NCI-H2081 treated with DMSO at 0.1 percent for 48 hours (cell line): ENCODE measurements at places on chromosomes 6 and 20.

DNA sequence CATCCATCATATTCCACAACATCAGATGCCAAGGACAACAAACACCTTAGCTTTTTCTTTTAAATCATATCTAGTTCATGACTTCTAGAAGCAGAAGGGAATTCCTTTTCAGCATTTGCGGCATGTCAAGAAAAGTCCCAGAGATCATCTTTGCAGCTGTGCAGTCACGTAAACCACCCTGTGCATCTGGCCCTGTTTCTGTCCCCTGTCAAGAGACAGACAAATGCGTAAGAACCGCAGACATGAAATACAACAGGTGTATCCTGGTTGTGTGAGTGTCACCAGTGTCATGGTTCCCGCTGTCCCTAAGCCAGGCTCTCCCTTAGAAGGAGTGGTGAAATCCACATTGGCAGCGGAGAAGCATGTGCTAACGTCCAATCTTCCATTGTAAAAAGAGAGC lies 28.1 kb downstream of the LY86 start:
- no peak for DNase-seq

DNA sequence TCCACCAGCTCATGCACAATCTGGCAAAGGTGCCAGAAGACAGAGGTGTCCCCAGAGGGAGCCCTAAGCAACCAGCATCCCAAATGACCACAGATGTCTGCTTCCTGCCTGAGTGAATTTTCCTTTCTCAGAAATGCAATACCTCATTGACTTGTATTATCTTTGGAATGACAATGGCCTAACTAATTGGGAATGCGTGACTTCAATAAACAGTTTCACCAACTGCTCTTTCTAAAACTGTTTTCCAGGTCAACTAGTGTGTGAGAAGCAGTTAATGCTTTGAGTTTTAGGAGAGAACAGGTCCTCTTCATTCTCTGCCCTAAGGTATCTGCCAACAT lies 108.9 kb upstream of the SNX9 start:
- no peak for DNase-seq

DNA sequence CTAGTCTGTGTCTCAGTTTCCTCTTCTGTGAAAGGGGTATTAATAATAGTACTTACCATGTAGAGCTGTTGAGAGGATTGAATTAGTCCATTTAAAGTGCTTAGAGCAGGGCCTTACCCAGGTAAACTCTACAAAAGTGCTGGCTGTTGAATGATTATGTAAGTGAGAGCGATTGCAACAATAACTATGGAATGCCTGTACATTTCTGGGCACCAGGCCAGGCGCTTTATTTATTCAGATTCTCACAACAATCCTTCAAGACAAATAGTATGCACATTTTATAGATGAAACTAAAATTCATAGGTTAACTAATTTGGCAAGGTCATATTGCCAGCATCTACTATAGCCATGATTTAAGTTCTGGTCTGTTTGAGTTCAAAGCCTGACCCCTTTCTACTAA lies 78.3 kb upstream of the MMS22L start:
- no peak for DNase-seq

GRCh38 chr6:104607501-104607900 lies 252.2 kb downstream of the HACE1 start:
- no peak for DNase-seq

DNA sequence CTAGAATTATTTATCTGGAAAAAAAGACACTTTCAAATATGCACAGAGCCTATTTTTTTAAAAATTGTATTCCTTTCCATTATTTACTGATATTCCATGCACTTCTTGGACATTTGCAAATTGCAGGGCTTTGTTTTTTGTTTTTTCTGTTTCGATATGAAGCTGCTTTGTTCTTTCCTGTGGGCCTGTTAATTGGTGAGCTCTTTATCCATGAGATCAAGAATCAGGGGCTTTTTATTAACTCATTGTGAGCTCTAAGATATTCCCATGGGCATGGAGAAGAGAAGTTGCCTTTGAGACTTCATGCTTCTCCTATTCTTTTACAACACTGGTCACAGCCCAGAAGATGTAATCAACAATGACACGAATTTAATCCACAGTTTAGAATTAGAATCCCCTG lies 145.1 kb downstream of the SAMD5 start:
- DNase-seq, result no peak

DNA sequence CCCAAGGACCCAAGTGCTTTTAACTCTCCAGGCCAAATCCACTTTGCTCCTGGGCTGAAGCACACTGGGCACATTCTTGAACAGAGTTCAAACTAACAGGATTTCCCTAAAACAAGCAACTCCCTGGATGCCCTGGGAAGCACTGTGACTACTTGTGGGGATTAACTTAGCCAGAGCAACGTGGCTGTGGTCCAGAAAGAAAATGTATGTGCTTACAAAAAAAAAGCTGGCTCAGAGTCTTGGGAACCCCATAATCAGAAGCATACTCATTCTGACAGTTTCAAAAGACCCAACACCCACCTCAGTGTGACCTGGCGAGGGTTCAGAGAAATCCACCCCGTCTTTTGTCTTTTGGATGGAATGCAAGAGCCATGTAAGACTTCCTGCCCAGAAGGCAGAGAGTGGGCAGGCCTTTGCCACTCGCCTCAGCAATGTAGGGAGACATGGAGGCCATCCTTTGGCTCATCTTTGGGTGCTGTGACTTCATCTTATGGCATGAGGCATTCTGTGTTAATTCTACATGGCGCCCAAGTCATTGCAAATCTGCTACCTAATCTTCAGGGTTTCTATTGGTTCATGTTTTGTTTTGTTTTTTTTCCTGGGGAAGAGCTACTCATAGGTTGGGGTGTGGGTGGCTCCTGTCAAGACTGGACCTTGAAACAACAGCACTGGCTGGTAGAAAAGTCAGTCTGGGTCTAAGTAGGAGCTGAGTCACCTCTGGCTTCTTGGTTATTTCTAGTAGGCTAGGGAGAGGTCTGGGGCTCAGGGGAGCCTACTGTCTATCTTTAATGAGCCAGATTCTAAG lies 248.6 kb upstream of the SUPT3H start:
- DNase-seq, result no peak

GRCh38 chr6:67131827-67132226 lies 1424.8 kb upstream of the EYS start:
- no peak for DNase-seq

- no peak for DNase-seq
Measured at GRCh38 chr20:34452281-34452982, 63.8 kb upstream of the DYNLRB1 start.

DNA sequence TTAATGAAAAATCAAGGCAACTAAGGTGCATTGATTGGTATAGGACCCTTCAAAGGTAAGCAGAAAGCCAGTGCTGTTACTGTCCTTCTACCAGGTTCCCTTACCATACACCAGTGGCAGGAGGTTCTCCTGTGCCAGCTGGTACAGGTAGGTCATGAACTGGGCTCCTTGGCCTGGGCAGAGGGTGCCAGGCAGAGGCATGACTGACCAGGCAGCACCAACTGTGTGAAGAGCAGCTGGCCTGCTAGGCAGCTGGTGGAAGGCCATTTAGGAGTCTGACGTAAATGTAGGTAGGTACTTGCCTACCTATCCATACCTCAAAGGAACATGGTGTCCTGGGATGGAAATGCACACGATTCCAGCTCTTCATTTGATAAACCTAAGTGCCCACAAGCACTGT lies 23.3 kb downstream of the PCNA start:
- DNase-seq, result no peak

DNA sequence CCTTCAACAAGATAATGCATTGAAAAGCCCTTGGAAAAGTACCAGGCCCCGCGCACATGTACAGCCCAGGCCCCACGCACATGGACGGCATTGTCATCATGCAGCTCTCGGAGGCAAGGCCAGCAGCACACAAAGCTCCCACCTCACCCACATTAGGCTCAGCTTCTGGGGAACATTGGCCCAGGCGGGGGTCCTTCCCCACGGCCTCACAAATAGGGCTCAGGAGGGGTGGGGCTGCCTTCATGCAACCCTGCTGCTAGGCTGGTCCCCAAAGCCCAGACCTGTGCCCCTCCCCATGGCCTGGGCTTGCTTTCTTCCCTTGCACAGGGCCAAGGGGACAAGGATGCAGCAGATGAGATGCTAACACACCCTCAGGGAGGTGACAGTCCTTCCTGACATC lies 26.7 kb downstream of the NPEPL1 start:
- DNase-seq, result no peak

DNA sequence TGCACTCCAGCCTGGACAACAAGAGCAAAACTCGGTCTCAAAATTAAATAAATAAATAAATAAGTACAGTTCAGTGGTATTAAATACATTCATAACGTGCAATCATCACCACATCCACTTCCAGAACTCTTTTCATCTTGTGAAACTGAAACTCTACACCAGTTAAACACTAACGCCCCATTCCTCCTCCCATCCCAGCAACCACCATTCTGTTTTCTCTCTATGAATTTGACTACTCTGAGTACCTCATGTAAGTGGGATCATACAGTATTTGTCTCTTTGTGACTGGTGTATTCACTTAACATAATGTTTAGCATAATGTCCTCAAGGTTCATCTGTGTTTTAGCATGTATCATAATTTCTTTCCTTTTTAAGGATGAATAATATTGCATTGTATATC lies 29.1 kb upstream of the SCML4 start:
- DNase-seq, result no peak

DNA sequence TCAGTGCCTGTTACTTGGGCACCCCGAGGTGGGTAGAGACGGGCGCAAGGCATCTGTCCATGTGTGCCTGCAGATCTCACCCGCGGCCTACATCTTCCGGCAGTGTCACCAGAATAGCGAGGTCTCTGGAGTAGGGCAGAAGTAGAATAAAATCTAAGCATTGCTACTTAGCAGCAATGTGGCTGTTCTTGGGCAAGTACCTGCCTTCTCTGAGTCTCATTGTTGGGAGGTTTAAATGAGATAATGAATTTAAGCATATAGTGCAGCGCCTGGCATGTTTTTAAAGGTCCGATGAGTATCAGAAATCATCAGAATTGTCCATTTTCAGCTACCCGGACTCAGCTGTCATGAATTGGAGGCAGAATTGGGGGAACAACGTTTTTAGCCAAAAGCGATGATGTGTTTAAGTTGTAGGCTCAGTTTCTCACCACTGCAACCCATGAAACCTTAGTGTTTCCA lies 800 bp downstream of the ABCC10 start:
- DNase-seq, result no peak

GRCh38 chr6:125274935-125275334 lies 26.8 kb downstream of the HDDC2 start:
- no peak for DNase-seq

GRCh38 chr6:140271759-140272377 lies 897.4 kb upstream of the CITED2 start:
- DNase-seq, result no peak

GRCh38 chr20:1301031-1301529 lies 27.9 kb downstream of the SDCBP2 start:
- DNase-seq, result no peak

- no peak for DNase-seq
Measured at GRCh38 chr6:143864234-143864633, at the start of gene ZC2HC1B. ZC2HC1B (plus strand) TSS chr6:143864474; CDS start chr6:143864540, 66 bp downstream.

DNA sequence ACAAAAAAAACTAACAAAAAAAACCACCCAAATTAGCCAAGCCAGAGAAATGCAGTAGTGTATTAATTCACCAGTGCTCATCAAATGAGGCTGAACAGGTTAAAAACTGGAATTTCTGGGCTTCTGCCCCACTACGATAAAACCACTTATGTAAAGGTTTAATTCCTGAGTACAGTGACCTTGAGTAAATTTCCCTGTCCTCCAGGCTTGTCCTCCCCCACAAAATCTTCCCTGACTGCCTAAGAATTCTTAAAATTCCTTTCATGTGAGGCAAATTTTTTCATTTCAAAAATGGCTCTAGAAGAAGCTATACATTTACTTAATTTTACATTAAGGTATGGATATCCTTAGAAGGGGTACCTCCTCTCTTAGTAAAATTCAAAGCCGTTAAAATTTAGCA lies 80.1 kb upstream of the ID4 start:
- no peak for DNase-seq

DNA sequence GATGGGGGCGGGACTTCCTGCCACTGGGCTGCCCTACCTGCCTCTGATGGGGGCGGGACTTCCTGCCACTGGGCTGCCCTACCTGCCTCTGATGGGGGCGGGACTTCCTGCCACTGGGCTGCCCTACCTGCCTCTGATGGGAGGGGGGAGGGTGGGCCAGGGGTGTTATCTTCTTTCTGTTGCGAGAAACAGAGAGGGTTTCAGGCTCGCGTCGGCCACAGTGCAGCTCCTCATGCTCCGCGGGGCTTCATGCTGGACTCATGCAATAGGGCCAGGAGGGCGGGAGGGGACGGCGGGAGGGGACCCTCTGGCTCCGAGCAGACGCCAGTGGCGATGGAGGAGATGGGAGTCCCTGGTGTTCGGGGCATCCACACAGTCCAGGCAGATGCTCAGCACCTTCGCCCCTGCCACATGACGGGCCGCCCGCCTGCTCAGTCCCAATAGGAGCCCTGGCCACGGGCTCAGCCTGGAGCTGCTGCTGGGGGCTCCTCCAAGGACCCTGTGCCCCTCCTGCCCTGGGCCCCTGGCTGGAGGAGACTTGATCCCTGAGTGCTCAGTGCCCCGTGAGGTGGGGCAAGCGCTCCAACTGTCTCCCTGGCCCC lies 48.8 kb upstream of the CHRNA4 start:
- DNase-seq, result no peak

GRCh38 chr20:3107464-3108025 lies 23.0 kb upstream of the AVP start:
- no peak for DNase-seq

GRCh38 chr20:54140927-54141566 lies 32.7 kb downstream of the CYP24A1 start:
- DNase-seq, result no peak
